ENCODE measurements at places on chromosomes 2 and 18. TPM values are rescaled to one million over a fixed set of nuclear protein-coding genes. Genes with fewer than 3 reads are reported as not detected.
A peak's percentile ranks its signal among the peaks of the same experiment; 100 is the strongest.

RAPGEF4 gene
- total RNA-seq, result 0.21 TPM

- peak; percentile 90 for DNase-seq
Measured at GRCh38 chr18:12904012-12904516, 20.0 kb upstream of the PTPN2 start.

- DNase-seq, result no peak
Measured at GRCh38 chr2:158618891-158619490, 162.2 kb downstream of the PKP4 start.

- no peak for DNase-seq
Measured at GRCh38 chr2:36413218-36413617, 57.6 kb downstream of the CRIM1 start.

GRCh38 chr18:51248685-51249084 is 51.2 kb upstream of the MEX3C start:
- DNase-seq, result no peak
